ENCODE measurements at places on chromosomes 5 and 9.
A peak's percentile ranks its signal among the peaks of the same experiment; 100 is the strongest.

GRCh38 chr5:72096602-72097188 lies 10.6 kb upstream of the MAP1B start:
- no peak for DNase-seq

DNA sequence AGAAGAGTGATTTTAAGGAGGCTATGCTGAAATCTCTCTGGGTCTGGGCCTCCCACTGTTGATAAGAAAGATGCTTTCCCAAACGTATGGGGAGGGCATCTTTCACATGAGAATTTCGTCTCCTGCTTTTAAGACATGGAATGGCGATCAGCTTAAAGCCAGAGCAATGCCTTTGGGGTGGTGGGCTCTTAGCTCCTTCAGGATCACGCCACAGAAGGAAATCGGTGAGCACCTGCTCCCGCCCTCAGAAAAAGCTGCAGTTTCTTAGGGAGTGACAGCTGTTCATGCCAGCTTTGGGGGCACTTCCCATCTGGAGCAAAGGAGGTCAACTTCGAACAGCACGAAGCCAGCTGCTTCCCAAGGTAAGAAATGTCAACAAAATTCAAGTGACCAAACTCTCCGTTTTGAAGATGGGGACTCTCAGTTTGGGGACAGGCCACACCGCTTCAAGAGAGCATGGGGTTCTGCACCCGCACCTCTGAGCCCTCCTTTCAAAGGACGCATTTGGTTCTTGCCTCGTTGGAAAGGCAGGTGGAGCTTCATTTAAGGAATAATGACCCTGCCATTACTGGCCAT lies 39.0 kb downstream of the TRIP13 start:
- DNase-seq: no peak

DNA sequence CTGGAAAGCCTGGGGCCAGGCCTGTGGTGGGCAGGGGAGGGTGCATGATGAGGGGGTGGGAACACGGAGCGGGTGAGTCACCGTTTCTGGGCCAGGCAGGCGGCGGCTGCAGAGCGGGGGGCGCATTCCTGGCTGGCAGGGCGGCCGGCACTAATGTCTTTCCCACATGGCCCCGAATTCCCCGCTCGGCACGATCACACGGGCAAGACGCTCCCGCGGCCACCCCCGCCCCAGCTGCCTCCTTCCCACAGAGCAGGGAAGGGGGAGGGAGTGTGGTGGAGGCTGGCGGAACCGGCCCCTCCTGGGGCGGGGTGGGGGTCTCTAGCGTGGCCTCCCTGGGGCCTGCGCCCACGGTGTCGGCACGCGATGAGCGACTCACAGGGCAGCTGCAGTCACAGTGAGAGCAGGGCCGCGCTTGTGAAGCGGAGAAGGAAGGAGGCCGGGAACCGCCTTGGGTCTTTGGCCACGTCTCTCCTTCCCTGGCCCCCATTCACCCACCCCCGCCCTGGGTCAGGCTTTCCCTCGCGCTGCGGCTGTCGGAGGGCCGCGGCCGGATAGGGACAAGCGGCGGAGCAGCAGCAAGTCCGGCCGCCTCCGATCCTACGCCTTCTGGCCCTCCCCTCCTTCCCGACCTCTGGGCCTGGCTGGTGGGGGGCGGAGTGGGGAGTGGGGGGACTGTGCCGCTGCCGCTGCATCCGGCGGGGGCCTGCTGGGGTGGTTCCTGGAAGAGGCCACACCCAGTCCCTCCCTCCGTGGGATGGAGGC lies 48.9 kb downstream of the CXXC5 start:
- DNase-seq: no peak

- DNase-seq: no peak
These were observed 872.3 kb downstream of the MAT2B start for GRCh38 chr5:164377746-164378145.

DNA sequence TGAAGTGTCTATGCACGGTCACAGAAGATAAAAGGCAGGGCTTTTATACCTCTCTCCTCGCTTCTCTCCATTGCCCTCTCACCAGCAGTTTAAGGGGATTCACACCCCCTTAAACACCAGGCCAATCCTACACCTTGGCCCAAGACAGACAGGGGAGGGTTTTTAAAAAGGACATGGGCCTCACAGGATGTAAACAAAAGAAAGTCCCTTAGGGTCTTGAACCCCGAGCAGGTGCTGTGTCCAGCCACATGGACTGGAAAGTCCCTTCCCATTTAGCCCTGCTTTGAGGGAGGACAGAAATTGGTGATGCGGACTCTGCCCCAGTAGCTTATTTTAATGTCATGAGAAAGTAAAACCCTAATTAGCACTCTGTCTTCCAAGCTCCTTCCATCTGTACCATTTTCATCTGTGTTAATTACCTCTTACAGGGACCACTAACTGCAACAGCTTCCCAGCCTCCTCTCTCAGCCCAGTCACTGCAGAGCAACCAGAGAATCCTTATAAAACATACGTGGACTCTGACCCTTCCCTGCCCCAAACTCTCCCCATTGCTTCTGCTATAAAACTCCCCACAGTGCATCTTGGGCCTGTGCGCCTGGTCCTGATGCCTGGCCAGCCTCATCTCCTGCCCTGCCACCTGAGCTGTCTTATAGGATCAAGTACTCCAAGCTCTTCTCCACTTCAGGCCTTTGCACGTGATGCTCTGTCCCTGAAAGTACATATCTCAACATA lies 16.7 kb downstream of the WHRN start:
- no peak for DNase-seq

- DNase-seq: no peak
These were observed 1.0 kb downstream of the PRDM6 start for GRCh38 chr5:123089914-123090660.

DNA sequence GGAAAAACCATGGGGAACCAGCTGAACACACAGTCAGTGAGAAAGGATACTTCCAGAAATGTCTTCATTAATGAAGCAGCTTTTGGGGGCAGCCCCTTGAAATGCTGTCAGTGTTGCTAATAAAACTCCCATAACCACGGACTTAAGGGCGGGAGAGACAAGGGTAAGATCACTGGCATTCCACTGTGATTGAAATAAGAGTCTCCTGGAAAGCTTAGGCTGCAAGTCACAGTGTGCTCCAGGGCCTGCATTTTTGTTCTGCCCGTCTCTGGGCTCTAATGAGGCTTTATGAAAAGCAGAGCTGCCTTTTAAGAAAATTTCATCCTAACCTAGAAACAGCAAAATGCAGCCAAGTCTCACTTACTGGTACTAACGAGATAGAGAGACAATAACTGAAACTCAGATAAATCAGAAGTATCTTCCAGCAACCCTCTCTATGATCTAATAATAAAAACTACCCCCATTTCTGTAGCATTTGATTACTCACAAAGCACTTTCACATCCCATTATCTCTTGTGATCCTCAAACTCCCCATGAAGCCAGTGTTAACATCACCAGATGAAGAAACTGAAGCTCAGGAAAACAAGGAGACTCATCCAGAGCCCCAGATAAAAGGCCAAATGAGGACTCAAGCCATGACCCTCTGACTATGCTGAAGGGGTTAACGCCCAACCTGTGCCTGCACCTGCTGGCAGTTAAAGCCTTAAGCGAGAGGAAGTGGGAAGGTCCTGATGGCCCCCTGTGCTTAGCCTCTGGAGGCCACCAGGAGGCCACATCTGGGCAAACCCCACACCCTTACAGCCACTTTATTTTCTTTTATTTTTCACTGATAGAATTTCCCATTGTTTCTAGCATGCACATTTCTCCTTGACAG lies 37.5 kb downstream of the SPOCK1 start:
- DNase-seq: peak; percentile 37

DNA sequence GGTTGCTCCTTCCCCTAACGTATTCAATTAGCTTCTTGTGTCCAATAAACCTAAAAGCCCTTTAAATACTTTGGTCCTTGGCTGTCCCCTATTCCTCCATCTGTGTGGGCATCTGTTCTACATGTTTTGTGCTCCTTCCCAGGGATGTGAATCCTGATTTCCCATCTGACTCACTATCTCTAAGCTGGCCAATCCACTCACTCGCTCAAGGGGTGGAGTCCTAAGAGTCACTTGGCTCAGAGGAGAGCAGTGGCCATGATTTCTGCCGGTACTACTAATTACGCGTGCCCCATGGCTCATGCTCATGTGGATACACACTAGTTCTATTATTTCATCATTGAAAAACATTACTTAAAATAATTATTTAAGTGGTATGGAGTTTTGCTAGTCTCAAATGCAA lies 89.6 kb downstream of the TAF11L14 start:
- DNase-seq: no peak

GRCh38 chr5:170105642-170106611 lies at the start of gene FOXI1:
Gene FOXI1 (plus strand): TSS chr5:170105897. CDS start chr5:170105958, 61 bp downstream.
- DNase-seq: no peak

GRCh38 chr5:67908126-67908765 lies 307.3 kb upstream of the PIK3R1 start:
- no peak for DNase-seq

DNA sequence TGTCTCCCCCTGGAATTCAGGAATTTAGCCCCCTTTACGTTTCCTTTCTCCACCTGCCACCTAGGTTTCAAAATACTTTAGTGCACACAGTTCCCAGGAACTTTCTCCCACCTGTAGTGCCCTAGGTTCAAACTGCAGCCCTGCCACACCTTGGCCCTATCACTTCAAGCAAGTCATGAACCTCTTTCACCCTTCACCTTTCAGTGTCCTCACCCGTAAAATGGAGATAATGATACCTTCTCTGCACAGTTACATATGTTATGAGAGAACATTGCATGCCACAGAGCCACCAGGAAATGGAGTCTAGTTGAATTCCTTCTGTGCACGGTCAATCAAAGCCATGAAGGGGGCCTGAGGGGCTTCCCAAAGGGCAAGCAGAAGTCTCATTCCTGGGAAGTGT lies 9.8 kb upstream of the EEIG1 start:
- no peak for DNase-seq

- no peak for DNase-seq
These were observed 2.1 kb upstream of the PSIP1 start for GRCh38 chr9:15512889-15513288.

DNA sequence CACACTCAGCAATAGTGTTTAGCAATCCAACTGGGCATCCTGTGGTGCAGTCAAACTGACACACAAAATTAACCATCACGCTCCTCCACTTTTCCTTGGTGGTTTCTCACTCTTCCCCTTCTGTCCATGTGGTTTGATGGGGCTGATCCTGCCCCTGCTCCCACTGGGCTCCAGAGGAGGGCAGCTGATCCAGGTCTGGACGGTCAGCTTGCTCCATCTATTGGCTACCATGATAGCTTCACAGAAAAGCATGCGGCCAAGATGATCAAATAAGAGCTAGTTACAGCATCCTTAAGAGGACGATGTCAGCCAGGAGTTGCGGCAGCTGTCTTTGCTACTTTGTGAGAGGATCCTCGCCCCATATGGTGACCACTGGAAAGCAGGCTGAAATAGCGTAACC lies 29.6 kb upstream of the RANBP17 start:
- no peak for DNase-seq

DNA sequence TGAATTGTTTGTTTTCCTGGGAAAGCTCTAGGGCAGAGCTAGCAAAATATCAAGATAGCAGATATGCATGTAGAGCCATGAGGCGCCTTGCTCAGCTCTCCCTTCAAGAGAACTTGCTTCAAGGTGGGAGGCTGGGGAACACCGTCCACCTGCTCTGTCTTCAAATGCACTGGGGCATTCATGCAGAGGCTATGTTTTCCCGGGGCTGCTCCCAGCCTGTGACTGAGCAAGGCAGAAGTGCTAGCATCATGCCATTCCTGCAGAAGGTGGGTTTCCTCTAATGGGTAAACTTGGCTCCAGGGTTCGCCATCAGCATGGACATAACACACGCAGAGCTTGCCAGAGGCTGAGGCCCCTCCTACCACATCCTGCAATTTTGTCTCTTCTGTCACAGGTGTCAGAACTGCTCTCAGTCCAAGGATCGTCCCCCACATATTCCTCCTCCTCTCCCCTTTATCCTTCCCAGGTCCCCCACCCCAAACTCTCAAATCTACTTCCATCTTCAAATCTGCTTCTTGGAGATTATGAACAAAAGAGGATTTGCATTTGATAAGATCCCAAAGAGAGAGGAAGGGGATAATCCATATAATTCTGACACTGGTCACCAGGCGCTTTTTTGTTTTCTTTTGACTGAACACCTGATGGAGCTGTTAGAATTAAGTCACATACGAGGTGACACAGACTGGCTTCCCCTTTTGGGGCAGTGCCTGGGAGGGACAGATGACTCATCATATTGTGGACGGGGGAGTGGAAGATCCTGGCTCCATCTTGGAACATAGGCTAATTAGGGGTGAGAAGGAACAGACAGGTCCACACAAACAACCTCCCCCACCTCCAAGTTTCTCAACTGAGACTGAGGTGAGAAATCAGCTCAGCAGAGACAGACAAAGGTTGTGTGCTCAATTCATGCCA lies 85.0 kb upstream of the TAF11L2 start:
- no peak for DNase-seq

DNA sequence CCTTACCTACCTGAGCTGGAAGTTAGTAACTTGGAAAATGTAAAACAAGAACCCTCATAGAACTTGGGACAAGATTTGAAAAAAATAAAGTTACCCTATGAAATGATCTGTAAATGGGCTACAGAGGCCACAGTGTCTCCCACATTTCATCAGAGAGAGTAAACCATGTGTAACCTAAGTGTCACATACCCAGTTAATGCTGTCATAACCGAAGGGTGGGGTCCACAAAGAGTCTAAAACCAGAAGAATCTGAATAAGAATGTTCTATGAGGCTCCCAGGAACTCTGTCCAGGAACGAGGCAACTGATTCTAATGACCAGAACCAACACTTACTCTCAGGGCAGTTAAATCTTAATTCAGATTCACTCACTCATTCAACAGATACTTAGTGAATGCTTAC lies 1.0 kb upstream of the FAM13B start:
- no peak for DNase-seq

DNA sequence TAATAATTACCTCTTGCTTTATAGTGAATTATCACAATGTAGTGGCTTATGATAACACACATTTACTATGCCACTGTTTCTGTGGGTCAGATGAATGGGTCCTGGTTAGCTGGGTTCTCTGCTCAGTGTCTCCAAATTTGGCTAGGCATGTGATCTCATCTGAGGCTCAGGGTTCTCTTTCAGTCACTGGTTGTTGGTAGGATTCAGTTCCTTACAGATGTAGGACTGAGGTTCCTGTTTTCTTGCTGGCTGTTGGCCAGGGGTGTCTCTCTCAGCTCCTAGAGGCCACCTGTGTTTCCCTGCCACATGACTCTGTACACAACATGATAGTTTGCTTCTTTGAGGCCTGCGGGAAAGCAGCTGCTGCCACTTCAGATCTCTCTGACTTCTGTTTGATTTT lies 7.1 kb downstream of the NFX1 start:
- no peak for DNase-seq

- no peak for DNase-seq
These were observed 685.1 kb upstream of the DMAC1 start for GRCh38 chr9:8484597-8485191.

All from SHP77 (cell line).